ENCODE measurements at places on chromosomes 3 and 15. TPM values are rescaled to one million over a fixed set of nuclear protein-coding genes. Genes with fewer than 3 reads are reported as not detected.
A peak's percentile ranks its signal among the peaks of the same experiment; 100 is the strongest.

Gene EAF2
- 1.5 TPM for total RNA-seq

Gene TNFSF10
- 180 TPM for total RNA-seq

Gene PGBD4
- 1.3 TPM for total RNA-seq

Gene ZMYND10
- 0.05 TPM for total RNA-seq

Gene KY
- total RNA-seq = not detected

Gene GP5
- under 0.01 TPM for total RNA-seq

Gene EBLN2
- total RNA-seq = 5.2 TPM

Gene PP2D1
- total RNA-seq = not detected

Gene ZNF660
- total RNA-seq = 0.79 TPM

Gene TTLL13
- total RNA-seq = 0.09 TPM

Gene SCG3
- total RNA-seq = 0.60 TPM

Gene ATP1B3
- total RNA-seq = 199 TPM

Gene FANCD2OS
- not detected for total RNA-seq

Gene ZBTB38
- total RNA-seq = 113 TPM

Gene IMPG2
- 0.85 TPM for total RNA-seq

Gene MST1R
- total RNA-seq = 0.34 TPM

Gene HESX1
- total RNA-seq = 0.34 TPM

Gene FETUB
- not detected for total RNA-seq

GRCh38 chr15:45794712-45795439 lies 160.0 kb downstream of the SQOR start:
- DNase-seq = peak; percentile 4

DNA sequence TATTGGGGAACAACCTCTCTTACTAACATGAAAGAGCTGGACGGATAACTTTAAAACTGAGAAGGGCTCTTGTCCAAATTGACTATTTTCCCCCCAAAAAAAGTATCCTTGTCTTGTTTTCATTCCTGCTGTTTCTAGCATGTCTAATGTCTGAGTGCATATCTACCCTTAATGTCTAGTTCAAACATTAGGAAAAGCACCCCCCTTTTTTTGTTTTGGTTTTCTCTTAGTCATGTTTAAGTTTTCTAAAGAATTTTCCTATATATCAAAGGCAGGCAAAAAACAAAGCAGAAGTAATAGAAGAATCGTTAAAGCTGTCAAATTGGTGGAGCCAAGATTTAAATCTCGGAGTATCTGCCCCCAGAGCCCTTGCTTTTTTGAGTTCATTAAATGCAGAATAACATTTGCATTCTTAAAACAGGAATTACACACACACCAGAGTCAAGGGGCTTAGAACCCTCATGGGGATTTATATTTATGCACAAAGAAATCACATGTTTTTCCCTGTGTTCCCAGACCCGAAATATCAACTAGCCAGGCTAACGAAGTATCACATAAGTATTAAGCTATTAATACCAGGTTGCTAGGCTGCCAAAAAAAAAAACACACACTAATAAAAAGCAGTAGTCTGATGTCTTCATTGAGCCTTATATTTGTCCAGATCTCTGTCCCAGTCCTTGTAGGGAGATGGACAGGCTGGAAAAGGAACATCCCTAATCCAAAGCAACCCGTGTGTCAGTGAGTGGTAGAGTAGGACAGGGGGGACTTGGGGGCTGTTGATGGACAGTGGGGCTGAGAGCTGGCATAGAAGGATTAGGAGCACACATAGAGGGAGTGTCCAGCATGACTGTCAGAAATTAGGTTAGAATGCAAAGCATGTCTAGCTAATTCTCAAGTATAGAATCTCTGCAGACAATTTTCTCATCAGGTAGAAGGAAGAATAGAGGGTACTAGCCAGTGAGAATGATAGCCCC lies 103.6 kb upstream of the BFSP2 start:
- no peak for DNase-seq

DNA sequence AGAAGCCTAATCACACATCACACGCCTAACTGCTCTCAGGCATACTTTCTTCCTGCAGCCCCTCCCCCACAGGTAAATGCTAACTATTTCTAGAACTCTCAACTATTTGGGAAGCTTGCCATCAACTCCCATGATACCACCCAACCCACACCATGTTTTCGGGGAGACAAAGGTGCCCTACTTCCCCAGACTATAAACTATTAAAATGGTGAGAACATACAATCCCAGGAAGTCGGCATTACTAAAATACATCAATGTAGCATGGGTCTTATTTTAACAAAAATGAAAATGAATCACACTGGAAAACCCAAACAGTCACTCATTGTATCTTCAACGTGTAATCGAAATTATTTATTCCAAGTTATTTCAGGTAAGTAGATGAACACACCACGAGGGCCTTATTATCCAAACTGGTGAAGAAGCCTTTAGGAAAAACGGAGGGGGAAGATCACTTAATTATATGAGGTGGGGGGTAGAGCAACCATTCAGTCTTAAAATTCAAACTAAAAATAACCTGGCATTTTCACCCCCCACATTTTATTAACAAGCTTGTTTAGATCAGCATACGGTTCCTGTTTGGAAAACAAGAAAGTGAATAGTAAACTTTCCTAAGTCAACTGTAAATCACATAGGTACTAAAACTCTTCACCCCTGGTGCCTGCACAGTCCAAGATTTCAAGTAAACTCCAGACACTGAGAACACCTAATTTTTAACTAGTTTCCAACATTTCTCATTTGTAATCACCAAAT lies 1.9 kb downstream of the TBL1XR1 start:
- DNase-seq = peak; percentile 44

- DNase-seq = peak; percentile 40
These were observed 12.0 kb downstream of the TBC1D5 start for GRCh38 chr3:17730318-17730967.

- DNase-seq = no peak
These were observed 2.0 kb downstream of the ARPP21 start for GRCh38 chr3:35641331-35641730.

DNA sequence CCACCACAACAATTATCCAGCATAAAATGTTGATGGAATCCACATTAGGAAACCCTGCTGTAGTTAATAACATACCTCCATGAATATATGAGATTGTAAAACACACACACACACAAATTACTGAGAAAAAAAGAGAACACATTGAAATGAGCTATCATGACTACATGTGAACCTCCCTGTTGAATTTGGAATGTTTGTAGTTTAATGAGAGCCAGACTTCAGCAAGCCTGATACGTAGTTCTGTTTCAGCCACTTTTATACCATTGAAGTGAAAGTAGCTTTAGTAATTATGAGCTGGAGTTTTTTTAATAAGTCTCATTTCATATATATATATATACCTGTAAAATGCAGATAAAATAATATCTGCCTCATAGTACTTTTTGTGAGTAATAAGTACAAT lies 1146.4 kb downstream of the NAALADL2 start:
- DNase-seq = no peak

DNA sequence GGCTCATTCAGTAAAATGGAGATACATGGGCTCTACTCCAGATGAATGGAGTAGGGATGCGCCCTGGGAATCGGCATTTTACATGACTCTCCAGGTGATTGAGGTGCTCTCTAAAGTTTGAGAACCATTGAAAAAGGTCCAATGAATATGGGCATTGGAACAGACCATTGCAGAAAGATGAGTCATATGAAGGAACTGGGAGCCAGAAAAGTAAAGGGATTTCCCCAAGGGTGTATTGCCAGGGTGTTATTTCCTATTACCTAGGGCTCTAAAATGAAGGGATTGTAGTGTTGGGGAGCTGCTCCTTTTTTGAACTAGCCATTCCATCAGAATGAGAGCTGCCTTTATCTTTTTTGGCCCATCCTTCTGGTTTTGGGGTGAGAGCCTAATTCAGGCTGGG lies 21.7 kb downstream of the CLDN11 start:
- DNase-seq = peak; percentile 43

DNA sequence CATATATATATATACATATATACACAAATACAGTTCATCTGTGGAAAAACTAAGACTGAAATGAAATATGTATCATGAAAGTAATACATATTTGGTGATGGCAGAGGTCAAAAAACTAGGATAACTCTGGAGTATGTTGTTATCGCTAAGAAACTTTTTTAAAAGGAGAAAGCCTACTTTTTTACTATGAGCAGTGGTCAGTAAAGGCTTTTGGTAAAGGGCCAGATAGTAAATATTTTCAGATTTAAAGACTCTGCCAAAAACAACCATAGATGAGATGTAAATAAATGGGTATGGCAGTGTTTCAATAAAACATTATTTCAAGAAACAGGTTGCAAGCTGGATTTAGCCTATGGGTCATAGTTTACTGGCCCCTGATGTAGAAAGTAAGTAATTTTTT lies 93.8 kb upstream of the TGFBR2 start:
- no peak for DNase-seq

- no peak for DNase-seq
These were observed 266.9 kb downstream of the ERC2 start for GRCh38 chr3:56201407-56201806.

DNA sequence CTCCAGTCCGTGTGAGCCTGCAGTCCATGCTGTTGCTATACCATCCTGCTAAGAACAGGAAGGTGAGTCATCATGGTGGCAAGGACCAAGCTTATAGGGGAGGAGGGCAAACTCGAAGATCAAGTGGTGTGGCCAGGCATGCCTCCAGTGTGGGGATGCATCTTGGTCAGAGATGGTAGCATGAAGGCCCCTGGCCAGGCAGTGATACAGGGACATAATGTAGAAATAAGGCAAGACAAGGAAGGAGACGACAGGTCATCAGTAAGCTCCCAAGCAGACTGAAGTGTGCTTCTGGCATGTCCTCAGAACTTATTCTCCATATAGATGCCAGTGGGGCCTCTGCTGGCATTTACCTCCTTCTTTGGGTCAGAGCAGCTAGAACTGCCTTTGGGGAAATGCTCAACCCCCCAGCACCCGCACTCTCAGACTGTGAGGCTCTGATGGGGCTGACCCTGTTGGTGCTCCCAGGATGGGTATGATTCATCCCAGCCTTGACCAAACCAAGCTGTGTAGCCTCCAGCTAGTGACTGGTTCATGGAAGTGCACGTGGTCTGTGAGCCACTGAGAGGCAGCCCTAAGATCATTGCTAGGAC lies 52.5 kb upstream of the ATP2B2 start:
- DNase-seq = peak; percentile 4

DNA sequence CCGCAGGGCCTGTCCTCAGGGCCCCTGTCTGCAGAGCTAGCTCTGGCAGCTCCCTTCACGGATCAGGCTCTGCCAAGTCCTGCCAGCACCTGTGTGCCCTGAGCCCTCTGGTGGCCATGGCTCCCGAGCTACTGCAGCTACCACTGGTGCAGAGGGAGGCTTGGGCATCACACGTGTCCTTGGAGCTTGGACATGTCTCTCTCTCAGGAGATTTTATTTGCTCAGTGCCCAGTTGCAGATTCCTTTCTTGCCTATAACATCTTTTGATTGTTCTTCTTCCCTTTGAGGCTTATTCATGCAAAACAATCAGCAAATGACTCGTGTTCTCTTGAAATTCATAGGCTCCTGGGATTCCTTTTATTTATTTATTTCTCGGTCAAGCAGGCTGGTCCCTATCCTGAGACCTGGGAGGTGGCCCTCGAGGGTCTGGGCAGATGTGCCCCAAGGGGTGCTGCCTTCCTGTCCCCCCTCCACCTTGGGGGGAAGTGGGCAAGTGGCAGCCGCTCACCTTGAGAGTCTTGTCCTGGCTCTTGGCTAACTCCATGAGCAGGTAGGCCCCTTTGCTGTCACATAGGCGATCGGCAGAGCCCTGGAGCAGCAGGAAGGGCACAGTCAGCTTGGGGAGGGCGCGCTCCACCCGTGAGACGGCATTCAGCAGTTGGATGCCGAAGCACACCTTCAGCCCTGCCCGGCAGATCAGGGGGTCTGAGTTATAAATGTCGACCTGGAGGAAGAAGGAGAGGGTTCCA lies 21.9 kb downstream of the ABTB1 start:
- peak; percentile 58 for DNase-seq

- DNase-seq = peak; percentile 68
These were observed 46.2 kb downstream of the PTH1R start for GRCh38 chr3:46923559-46924350.

GRCh38 chr15:70636540-70637165 lies 126.7 kb downstream of the UACA start:
- DNase-seq = peak; percentile 20

DNA sequence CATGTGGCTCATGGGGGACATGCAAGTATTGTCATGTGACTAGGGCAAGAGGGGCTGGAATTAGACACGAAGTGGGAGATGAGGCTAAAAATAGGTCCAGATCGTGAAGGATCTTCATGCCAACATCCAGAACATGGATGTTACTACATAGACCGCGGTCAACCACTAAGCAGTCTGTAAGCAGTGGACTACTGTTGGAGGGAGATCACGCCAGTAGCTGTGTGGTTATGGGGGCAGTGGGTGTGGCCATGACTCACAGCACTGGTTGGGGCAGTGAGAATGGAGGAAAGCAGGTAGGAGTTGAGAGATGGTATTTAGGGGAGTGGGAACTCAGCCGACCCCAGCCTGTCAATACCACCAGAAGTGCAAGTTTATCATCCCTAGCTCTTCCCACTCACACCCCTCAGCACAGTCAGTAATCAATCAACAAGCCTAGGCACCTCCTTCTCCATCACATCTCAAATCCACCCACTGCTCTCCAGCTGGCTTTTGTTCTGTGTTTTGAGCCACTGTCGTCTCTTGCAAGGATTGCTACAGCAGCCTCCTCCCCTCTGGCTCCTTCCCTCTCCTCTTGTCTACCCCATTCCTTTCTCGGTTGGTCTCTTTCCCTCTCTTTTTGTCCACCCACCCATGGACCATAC lies 107.2 kb upstream of the ABHD17C start:
- no peak for DNase-seq

DNA sequence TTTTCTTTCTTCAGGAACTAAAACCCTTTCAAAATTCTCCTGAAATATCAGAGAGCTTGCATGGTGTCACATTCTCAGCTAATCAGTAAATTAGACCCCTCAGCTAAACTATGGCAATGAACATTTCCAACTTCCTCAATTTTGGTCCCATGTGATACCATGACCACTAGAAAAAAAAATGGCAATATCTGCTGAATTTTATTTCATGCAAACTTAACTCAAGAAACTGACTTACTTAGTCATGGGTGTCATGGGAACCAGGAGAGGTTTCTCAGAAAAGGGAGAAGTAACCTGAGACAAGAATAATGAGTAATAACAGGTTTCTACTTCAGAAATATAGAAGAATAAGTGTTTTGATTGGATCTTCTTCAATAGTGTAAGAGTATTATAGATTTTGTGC lies 784.6 kb upstream of the ALCAM start:
- DNase-seq = no peak

- DNase-seq = no peak
These were observed 424.3 kb upstream of the TPRG1 start for GRCh38 chr3:188747489-188747888.

DNA sequence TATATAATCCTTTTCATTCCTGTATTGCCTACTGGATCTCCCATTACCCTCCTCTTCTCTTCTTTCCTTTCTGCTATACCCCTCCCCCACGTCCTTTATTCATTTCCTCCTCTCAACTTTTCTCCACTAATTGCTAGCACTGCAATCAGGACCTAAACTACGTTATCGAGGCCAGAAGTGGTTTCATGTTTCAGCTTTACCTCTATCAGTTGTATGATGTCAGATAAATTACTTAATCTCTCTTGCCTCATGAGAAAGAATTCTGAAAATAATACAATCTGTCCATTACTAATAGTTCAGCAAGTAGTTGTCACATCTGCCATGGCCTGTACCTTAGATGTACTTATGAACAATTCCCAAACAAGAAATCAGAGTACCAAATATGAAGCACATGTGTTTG lies 10.6 kb downstream of the POPDC2 start:
- DNase-seq = no peak

Data from dermis blood vessel endothelial cell (primary cell).